ENCODE measurements at places on chromosomes 3 and 15.

DNA sequence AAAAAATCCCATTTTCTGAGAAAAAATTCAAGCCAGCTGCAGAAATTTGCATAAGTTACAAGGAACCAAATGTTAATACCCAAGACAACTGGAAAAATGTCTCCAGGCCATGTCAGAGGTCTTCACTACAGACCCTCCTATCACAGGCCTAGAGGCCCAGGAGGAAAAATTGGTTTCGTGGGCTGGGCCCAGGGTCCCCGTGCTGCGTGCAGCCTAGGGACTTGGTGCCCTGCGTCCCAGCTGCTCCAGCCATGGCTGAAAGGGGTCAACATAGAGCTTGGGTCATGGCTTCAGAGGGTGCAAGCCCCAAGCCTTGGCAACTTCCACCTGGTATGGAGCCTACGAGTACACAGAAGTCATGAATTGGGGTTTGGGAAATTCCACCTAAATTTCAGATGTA lies 78.0 kb downstream of the MYH15 start:
- no peak for DNase-seq

GRCh38 chr3:53612508-53612907 lies 118.1 kb downstream of the CACNA1D start:
- no peak for DNase-seq

GRCh38 chr15:62060896-62061280 lies 641 bp upstream of the VPS13C start:
- DNase-seq = no peak

DNA sequence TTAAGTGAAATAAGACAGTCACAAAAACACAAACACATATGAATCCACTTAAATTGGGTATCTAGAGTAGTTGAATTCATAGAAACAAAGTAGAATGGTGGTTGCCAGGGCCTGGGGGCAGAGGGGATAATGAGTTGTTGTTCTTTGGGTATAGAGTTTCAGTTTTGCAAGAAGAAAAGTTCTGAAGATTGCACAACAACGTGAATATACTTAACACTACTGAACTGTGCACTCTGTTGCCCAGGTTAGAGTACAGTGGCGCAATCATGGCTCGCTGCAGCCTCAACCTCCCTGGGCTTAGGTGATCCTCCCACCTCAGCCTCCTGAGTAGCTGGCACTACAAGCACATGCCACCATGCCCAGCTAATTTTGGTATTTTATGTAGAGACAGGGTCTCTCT lies 14.9 kb downstream of the GRAMD2A start:
- no peak for DNase-seq

- DNase-seq = no peak
These were observed 396.7 kb upstream of the RGMA start for GRCh38 chr15:93485438-93486327.

DNA sequence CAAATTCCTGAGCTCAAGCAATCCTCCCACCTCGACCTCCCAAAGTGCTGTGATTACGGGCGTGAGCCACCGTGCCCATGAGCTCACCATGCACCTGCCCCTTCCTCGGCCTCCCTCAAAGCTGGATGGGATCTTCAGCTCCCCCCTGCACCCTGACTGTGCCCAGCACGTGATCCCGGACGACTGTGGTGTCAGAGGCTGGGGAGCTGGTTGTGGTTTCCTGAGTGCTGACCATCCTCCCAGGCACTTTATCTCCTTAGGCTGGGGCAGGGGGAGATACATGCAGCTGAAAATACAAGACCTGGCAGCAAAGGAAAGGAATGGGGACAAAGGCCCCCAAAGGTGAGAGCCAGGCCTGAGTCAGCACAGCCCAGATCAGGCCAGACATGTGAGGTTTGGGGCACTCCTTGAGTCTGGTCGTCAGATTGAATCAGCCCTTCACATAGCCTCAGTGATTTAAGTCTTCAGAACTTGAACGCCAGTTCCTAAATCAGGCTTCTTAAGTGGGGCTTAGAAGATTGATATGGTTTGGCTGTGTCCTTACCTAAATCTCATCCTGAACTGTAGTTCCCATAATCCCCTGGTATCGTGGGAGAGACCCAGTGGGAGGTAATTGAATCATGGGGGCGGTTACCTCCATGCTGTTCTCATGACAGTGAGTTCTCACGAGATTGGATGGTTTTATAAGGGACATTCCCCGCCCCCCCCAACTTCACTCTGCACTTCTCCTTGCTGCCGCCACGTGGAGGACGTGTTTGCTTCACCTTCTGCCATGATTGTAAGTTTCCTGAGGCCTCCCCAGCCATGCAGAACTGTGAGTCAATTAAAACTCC lies 35.8 kb downstream of the PRKCD start:
- DNase-seq = no peak

GRCh38 chr15:63755162-63755561 lies 78.6 kb downstream of the HERC1 start:
- DNase-seq = no peak

DNA sequence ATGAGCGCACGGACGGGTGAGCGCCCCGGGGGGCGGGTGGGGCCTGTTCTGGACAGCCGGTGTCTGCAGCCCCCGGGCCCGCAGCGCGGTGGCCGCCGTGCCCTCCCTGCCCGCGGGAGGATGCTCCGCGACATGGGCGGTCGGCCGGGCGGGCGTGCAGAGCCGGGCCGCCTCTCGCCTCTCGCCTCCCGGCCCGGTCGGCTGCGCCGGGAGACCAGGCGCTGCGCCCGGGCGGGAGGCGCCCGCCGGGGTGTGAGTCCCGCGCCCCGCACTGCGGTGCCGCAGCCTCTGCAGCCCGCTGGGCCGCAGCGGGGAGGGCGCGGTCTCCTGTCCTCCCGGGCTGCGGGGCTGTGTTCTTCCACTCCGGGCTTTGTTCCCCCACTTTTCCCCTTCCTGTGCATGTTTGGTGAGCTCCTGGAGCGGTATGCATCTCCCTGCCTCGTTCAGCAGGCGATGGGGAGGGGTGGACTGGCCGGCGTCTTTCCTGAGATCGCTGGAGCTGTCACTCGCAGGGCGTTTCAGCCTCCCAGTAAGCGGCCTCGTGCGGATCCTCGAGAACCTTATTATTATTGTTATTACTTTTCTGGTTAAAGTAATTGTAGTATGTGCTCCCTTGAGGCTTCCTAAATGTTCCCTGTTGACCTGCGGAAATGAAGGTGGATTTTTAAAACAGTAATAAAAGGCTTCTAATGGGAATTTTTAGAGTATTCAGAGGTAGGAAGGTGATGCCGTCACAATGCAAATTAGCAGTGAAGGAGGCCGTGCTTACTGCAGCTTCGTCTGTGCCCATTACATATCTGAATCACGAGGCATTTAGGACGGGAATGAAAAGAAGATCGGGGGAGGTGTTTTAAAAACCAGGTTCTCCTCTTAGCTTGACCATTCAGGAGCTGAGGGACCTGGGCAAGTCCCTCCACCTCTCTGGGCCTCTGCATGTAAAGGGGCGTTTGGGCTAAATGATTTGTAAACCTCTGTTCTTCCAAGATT lies 593 bp downstream of the TMOD2 start:
- DNase-seq = no peak

Measured in central memory CD4-positive, alpha-beta T cell (primary cell).